Right renal pelvis (tissue), 4 donors: ENCODE measurements at places on chromosomes 5 and 9. TPM values are rescaled to one million over a fixed set of nuclear protein-coding genes. Genes with fewer than 3 reads are reported as not detected.

DNA sequence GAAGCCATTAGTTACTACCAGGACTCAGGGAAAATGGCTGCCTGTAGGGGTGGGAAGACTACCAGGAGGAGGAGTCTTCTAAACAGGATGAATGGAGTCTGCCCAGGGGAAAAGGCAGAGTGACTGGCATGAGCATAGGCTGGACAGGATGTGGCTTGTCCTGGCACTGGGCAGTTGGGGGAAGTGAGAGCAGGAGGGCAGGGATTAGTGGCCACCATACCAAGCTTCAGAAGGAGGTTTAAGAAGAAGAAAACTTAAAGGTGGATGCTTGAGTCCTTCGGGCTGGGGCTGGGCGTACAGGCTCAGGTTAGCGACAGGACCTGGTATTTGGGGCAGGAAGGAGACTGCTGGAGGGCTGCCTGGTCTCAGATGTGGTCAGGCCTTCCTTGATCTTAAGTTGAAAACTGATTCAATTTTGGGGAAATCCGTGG lies 5.0 kb upstream of the NSD1 start:
- DNase-seq: no peak

DNA sequence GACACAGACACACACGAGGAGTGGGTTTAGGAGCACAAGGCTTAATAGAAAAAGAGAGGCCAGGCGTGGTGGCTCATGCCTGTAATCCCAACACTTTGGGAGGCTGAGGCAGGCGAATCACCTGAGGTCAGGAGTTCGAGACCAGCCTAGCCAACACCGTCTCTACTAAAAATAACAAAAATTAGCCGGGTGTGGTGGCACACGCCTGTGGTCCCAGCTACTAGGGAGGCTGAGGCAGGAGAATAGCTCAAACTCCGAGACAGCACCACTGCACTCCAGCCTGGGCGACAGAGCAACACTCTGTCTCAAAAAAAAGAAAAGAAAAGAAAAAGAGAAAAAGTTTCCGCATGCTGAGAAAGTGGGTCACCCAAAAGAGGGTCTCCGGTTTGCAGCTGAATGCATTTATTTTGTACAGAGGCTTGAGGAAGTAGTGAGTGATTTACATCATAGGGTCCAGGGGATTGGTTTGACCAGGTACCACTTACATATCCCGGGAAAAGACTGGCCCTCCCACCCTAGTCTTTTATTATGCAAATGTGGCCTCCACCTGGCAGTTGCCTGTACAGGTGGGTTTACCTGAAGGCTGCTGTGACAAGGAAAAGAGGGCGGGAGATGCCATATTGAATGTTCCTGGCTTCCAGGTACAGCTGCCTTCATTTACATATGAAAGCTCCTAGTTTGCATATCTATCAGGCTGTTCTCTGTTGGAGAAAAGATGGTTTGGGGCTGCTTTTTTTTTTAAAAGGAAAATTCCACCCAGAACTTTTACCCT lies 366.2 kb upstream of the GRAMD2B start:
- no peak for DNase-seq

GRCh38 chr9:74309654-74310053 lies 187.5 kb upstream of the RORB start:
- DNase-seq: no peak

- DNase-seq: no peak
Observed at GRCh38 chr9:125911861-125912644, 164.9 kb downstream of the PBX3 start.

GRCh38 chr5:123868267-123868666 lies 356.3 kb downstream of the CSNK1G3 start:
- DNase-seq: no peak

SLC23A1 gene
- 11.7 TPM for polyA plus RNA-seq

NIPBL gene
- polyA plus RNA-seq: 69.9 TPM

LCN1 gene
- polyA plus RNA-seq: not detected

SURF1 gene
- polyA plus RNA-seq: 44.3 TPM
